Transverse colon (tissue), 4 donors: ENCODE measurements at places on chromosomes 5 and 9.
A peak's percentile ranks its signal among the peaks of the same experiment; 100 is the strongest.

DNA sequence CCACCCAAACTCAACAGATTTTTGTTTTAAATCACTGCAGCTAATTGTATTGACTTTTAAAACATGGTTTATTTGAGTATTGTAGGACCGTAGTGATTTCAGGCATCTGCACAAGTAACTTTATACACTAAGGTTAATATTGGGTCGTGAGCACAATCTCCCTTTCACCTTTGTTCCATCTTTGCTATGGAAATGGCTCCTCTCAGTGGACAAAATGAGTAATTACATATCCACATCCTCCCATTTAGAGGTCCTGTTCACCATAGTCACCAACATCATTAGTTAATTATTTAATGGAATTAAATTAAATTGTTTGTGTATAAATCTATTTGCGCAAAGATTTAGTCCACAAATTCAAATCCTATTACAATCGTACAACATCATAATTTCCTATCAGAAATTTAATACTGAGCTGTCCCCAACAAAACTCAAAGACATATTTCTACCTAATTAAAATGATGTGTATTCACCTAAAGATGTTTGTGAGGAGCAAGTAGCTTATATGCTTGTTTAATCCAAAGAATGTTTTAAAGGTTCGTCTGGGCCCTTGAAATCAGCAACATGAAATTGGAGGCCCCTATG is 173.0 kb upstream of the DAPK1 start:
- DNase-seq, result no peak

DNA sequence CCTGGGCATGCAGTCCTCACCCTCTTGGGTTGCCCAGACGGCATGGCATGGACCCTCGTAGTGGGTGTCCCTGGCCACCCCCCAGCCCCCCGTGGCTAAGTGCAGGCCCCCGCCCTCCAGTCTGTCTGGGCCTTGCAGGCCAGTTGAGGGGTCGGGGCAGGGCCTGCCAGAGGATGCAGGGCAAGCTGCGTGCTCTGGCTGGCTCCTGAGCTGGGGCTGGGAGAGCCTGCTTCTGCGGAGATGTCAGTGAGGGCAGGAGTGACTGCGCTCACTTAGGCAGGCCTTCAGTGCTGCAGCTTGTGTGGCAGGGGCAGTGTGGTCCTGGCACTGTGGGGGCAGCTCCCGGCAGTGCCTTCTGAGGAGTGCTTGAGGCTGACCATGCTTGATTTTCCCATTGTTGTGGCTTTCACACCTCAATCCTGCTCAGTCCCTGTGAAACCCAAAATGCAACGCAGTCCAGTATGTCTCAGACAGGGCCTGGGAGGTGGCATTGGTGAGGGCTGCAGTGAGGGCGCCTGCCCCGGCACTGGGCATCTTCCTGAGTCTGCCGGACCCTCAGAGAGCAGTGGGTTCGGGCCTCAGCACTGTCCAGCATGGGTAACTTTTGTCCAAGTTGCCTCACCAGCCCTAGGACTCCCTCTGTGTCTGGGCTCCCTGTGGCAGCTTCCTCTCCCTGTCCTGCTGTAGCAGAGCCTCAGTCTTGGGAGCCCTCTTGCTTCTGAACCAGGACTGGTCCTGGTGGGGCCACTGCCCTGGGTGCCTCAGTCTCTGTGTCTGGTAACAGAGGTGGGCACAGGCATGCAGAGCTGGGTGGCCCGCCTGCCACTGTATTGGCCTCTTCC is 93.0 kb downstream of the PHF2 start:
- DNase-seq, result peak; percentile 5

- peak; percentile 44 for DNase-seq
These were observed 324.5 kb downstream of the ARRDC3 start for GRCh38 chr5:91058575-91058974.

DNA sequence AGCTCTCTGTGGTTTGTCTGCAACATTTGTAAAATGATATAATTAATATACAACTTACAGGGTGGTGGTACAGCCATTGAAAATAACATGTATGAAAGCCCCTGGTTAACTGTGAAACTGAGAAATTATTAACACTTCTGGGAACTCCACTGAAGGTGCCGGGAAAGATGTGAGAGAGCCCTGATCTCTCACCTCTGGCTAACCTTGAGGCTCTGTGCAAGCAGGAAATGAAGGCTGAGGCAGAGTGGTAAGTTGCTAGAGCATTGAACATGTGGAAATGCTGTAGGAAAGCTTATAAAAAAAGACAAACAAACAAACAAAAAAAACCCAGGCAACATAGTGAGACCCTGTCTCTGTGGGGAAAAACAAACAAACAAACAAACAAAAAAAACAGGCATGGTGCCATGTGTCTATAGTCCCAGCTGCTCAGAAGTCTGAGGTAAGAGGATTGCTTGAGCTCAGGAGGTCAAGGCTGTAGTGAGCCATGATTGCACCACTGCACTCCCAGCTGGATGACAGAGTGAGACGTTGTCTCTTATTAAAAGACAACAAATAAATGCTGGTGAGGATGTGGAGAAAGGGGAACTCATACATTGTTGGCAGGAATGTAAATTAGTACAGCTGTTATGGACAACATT is 7.5 kb downstream of the CATSPER3 start:
- DNase-seq, result no peak

DNA sequence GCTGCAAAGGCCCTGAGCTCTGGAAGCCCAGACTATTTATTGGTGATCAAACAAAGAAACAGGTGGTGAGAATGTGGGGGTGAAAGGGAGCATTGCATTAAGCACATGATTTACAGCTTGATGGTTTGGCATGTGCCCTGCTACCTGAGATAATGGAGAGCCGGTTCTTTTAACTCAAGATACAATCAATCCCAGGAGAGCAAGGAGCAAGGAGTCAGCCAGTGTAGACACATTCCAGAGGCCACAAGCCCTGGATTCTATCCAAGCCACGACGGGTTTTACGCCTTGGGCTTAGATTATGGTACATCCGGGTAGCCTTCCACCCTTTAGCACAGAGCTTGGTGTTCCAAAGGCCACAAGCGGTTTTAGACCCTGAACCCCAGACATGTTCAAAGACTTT is 292.2 kb downstream of the CYLC2 start:
- DNase-seq, result no peak

DNA sequence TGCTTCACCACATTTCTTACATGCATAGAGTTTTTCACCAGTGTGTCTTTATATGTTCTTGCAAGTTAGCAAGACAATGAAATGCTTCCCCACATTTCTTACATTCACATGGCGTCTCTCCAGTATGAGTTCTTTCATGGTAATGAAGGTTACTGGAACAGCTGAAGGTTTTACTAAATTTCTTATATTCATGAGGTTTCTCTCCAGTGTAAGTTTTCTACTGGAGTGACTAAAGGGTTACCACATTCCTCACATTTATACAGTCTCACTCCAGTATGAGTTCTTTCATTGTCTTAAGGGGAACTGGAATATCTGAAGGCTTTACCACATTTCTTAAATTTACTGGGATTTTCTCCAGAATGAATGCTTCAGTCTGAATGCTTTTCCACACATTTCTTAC is 350.3 kb downstream of the MAT2B start:
- DNase-seq, result no peak

GRCh38 chr5:180081481-180081880 is 9.9 kb upstream of the RNF130 start:
- DNase-seq, result no peak

GRCh38 chr5:142883025-142883424 is 112.8 kb downstream of the ARHGAP26 start:
- DNase-seq, result no peak

DNA sequence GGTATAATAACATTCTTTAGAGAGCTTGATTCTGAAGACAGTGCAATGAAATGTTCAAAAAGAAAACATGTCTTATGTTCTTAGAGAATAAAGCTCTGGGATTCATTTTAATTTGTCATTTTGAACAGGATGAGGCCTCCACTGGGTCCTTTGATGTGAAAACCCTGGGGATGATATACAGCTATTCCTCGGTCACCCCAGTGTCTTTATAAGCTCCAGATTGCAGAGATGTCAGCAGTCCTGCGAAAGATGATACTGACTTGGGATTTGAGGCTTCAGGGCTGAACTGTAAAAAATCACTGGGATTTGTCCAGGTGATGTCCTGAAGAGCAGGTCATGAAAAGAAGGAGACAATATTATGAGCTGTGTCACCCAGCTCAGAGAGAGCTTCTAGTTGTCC is 529.7 kb upstream of the ZNF608 start:
- DNase-seq, result no peak

- no peak for DNase-seq
These were observed 10.7 kb downstream of the PCDHAC2 start for GRCh38 chr5:140977003-140977402.

DNA sequence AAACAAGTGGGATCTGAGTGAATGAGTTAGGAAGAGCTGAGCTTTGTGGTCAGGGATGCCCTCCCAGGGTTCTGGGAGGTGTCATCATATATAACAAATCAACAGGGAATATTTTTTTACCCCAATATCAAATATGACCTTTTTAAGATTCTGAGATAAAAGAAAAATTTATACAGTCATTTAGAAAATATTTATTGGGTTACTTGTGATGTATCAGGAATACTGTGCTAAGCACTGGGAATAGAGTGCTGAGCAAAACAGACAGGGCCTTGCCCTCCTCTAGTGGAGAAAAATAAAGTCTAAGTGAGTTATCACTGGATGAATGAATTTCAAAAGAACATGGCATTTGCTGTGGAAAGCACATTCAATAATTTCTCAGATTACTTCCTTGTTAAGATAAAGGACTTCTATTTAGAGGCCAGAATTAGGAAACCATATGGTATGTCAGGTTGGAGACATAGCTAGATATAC is 102.9 kb downstream of the BOD1 start:
- no peak for DNase-seq

- DNase-seq, result no peak
These were observed 123.4 kb downstream of the CD180 start for GRCh38 chr5:67073045-67073680.

GRCh38 chr5:6181147-6181729 is 197.1 kb downstream of the MED10 start:
- no peak for DNase-seq

- DNase-seq, result no peak
These were observed 25.2 kb downstream of the ZNF608 start for GRCh38 chr5:124721229-124721735.

DNA sequence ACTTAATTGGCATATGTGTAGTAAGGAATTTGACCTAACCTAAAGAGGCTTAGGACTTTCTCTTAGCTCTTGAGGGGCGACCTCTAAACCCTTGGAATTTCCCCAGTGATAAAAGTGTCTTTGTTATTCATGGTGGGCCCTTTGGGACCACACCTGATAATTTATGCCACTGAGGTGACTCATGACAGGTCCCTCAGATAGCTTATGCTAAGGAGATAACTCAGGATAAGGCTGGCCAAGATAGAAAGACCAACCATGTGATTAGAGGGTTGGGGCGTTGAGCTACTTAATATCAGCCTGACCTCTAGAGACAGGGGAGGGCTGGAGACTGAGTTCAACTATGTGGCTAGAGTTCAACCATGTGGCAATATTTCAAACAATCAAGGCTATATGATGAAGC is 218.1 kb downstream of the AP3B1 start:
- DNase-seq, result no peak

- no peak for DNase-seq
These were observed 40.2 kb downstream of the SH3RF2 start for GRCh38 chr5:145976431-145977155.

DNA sequence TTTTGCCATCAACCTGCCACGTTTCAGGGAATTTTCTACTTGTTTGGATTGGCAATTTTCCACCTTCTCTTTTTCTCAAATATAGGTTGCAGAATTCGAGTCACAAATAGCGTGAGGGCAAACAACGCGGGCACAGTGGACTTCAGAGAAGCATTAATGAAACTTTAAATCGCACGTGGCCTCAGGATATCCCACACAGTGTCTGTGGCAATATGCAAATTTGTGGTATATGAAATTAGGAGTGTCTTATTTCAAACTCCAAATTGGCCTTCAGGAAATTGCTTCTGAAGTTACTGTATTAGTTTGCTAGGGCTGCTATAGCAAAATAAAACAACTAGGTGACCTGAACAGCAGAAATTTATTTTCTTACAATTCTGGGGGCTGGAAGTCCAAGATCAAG is 91.2 kb downstream of the MTRR start:
- no peak for DNase-seq

DNA sequence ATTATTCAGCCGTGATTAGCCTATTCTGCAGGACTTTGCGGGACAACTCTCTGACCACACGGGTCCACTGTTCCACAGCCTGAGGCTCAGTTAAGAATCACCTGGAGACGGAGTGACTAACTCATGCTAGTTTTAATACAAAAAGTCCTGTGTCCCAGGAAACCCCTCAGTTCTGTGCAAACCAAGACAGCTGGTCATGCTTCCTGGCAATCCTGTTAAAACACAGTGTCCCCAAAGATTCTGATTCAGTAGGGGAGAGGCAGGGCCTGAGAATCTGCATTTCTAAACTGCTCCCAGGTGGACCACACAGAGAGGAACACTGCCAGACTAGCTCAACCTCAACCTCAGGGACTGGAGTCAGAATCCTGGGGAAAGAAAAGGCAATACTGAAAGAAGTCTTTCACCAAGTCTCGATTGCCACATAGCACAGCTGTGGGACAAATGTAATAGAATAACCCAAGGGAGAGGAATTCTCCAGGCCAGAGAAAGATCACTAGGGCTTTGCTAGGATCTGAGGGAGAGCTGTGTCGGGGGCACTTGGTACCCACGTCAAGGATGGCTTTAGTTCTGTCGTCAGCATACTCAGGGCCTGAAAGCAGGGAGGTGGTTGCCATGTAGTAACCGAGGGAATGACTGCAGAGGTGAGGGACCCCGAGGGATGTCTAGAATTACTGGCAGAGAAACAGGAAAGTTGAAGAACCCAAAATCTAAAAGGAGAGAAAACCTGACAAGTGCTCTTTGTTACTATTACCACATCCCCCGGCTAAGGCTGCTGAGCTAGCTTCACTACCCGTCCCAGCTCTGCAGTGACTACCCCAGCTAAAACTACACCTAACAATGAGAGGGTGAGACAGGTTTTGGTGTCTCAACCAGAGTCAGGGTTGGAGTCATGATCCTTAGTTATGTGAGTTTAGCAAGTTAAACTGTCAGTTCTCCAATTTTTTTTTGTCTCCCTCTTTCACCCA is 8.6 kb downstream of the SUSD1 start:
- no peak for DNase-seq

- no peak for DNase-seq
These were observed 754 bp downstream of the GFPT2 start for GRCh38 chr5:180352116-180353047.
